ENCODE measurements at places on chromosomes 1 and 21.

DNA sequence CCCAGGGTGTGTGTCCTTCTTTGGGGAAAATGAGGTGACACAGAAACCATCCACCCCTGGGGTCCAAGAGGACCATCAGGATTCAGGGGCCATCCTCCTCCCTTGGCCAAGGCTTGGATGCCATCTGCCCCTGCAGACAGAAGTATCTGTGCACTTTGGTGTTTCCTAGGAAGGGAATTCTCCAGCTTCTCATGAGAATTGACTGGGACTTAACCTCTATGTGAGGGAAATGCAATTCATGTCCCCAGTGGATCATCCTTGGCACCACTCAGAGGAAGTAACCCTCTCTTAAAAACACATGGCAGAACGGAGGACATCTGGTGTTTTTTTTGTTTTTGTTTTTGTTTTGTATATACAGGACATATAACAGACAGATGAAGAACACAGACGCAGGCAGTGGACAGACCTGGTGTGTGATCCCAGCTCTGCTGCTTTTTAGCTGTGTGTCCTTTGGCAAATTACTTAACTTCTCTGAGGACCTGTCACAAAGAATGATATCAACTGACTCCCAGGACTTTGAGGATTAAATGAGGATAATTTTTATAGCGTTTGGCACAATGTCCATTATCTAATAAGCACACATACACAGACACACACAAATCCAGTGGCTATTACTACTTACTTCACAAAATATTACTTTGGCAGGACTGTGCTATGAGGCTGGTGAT, 3.8 kb downstream of the TNN start:
- no peak for DNase-seq

GRCh38 chr1:24562625-24563024, 6.7 kb downstream of the NCMAP start:
- no peak for DNase-seq

DNA sequence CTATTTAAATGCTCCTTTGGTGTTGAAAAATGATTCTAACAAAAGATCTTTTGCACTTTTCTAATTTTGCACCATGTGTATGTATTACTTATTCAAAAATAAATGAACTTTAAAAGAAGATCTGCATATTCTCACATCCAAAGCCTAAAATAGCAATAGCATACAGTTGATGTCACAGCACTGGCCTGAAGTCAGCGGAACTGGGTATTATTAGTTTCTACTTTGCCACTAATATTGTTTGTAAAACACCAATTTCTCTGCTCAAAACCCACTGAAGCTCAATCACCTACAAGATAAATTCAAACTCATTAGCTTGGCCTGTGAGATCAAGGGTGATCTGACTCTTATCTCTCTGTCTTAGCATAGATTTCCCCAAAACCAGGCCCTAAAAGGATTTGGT, 34.5 kb upstream of the BCAR3 start:
- DNase-seq, result no peak

DNA sequence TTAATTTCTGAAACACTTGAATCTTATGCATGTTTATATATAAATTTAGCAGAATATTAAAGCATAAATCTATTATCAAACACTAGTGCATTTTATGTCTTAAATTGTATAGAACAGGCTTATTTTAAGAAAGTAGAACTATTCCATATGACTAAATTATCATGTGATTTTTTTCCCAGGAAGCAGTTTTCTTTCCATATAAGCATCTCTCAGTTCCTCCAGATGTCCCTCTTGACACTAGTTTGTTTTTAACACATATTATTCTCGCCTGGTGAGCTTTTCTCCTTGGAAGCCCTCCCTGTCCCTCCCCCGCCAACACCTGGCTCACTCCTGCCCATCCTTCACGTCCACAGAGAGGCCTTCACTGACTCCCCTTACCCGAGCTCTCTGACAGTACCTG, 48.3 kb upstream of the BCAR3 start:
- no peak for DNase-seq
